HuH-7.5 (cell line): ENCODE measurements at places on chromosomes 2 and 18.
A peak's percentile ranks its signal among the peaks of the same experiment; 100 is the strongest.

DNA sequence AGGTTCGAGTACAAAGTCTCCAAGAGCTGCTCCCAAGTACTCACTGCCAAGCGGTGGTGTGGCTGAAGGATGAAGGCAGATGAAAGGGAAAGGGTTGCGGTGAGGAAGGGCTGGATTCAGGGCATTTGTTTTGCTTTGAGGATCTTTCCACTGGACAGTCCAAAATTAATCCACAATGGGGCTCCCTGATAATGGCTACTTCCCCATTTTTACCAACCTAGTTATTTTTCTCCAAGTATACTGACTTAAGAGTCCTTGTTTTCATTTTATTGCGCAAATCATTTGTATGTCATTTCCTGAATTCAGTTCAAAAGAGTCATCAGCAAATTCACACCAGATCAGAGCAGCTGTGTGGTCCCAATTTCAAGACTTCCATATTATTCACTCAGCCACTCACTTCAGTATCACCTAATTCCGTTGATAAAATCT, 464 bp upstream of the SESTD1 start:
- peak; percentile 23 for DNase-seq

- no peak for DNase-seq
Measured at GRCh38 chr2:210620456-210620855, 64.1 kb downstream of the CPS1 start.

DNA sequence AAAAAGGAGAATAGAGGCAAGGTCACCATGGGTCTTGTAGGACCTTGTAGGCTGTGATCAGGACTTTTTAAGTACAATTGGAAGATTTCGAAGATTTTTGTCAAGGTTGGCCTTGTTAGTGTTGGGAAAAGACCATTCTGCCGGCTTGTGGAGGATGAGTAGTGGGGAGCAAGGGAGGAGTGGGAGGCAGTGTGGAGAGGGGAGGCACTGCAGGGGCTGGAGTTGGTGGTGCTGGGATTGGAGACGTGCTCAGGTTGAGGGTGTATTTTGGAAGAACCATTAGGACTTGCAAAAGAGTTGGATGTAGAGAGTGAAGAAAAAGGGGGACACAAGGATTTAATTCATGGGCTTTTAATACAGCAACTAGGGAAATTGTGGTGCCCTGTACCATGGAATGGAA, 397.1 kb downstream of the TSN start:
- DNase-seq, result no peak

- DNase-seq, result no peak
Measured at GRCh38 chr2:230422149-230422548, 6.1 kb downstream of the SP100 start.

GRCh38 chr2:37858400-37858711, 66.7 kb upstream of the RMDN2 start:
- DNase-seq, result no peak

GRCh38 chr2:218228366-218229090, 11.5 kb downstream of the ARPC2 start:
- DNase-seq, result no peak

- no peak for DNase-seq
Measured at GRCh38 chr2:26534098-26534864, 56.4 kb upstream of the OTOF start.

DNA sequence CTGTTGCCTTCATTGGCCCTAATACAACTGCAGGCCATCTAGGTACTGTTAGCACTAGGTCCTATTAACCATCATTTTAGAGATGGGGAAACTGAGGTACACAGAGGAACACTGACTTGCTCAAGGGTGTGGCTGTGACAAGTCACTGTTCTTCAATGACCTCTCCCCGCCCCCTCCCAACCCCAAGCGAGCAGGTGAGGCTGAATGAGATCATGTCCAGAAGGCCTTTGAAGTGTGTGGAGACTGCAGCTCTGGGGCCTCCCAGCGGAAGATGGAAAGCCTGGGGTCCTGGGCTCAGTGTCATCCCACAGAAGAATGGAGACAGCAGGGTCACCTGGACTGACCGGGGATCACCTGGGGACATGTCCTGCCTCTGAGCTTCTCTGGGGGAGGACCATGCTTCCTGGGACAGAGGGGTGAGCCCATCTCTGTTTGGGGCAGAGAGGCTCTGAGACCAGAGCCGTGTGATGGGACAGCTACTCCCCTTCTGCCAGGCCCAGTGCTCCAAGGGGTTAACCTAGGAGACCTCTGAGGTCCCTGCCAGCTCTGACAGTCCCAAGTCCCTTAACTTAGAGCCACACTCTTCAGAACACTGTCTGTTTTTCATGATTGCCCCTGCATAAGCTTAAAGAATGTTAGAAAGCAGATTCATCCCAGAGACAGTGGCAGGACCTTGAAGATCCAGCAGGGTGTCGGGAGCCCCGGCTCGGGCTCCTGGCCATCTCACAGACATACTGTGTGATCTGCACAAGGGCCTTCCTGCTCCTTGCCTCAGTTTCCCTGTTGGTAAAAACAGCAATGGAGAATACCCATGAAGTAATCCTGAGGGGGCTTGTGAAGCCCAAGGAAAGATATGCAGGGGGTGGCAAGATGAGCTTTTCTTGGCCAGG, 16.7 kb upstream of the FOSL2 start:
- no peak for DNase-seq

- DNase-seq, result peak; percentile 37
Measured at GRCh38 chr18:23259701-23260681, 124.7 kb downstream of the CABLES1 start.

GRCh38 chr18:56959120-56959519, 187.8 kb upstream of the BOD1L2 start:
- no peak for DNase-seq

- no peak for DNase-seq
Measured at GRCh38 chr2:105454801-105455485, 56.1 kb upstream of the FHL2 start.

DNA sequence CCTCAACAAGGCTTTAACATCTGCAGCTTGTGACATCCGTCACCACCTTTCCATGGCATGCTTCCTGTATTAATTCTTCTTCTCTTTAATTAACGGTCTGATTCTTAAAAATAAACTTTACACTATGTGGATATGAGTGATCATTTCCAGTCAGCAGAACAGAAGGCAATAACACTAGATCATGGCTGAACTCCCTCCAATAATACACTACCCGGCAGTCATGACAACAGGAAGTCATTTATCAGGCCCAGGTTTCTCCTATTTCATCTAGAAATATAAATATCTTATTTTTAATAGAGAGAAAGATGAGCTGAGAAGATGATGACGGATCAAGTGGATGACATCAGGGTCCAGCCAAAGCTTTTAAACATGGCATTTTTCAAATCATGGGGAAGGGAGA, 792.2 kb downstream of the SLC4A3 start:
- no peak for DNase-seq

- DNase-seq, result peak; percentile 31
Measured at GRCh38 chr18:59900222-59901128, 679 bp downstream of the PMAIP1 start.

DNA sequence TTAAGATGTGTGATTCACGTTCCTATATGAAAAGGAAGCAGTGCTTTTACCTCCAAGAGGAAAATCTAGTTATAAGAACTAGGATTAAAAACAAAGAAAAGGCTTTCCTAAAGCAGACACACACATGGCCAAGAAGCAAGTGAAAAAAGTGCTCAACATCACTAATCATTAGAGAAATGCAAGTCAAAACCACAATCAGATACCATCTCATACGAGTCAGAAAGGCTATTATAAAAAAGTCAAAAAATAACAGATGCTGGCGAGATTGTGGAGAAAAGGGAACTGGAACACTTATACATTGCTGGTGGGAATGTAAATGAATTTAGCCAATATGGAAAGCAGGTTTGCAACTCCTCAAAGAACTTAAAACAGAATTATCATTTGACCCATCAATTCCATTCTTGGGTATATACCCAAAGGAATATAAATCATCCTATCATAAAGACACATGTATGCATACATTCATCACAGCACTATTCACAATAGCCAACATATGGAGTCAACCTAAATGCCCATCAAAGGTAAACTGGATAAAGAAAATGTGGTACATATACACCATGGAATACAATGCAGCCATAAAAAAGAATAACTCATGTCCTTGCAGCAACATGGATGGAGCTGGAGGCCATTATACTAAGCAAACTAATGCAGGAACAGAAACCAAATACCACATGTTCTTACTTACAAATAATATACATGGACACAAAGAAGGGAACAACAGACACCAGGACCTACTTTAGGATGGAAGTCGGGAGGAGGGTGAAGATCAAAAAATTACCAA, 285.3 kb downstream of the RAD51AP2 start:
- no peak for DNase-seq

GRCh38 chr18:32315881-32316280, 126.0 kb downstream of the MEP1B start:
- DNase-seq, result no peak

DNA sequence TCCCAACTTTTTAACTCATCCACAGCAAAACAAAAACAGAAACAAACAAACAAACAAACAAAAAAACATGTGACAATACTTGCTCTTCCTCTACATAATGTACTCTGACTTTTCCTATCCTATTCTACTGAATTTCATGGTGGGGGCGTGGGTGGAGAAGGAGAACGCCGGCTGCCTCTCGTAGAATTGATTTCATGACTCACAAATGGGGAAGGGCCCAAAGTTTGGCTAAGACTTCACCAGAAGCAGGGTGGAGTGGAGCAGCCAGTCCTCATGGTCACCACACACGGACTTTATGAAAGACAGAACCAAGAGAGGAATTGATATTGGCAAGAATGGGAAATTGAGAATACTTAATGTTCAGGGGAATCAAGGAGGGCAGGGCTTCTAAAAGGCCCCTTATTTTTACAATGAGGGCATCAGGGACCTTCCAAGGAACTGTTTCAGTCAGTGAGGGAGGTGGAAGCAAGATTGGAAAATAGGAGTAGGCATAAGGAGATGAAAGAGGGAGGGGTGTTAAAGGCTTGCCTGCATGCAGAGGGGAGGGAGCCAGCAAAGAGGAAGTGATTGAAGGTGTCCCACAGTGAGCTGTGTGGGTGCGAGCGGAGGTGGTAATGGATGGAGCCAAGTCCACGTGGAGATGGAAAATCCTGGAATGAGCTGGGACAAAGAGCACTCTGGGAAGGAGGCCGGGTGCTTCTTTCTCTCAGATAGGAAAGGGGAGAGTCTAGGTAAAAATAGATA, 27.9 kb downstream of the MARCHF4 start:
- DNase-seq, result no peak

GRCh38 chr2:72094701-72095100, 53.0 kb downstream of the CYP26B1 start:
- no peak for DNase-seq

- DNase-seq, result no peak
Measured at GRCh38 chr18:58231930-58232329, 187.9 kb downstream of the NEDD4L start.

DNA sequence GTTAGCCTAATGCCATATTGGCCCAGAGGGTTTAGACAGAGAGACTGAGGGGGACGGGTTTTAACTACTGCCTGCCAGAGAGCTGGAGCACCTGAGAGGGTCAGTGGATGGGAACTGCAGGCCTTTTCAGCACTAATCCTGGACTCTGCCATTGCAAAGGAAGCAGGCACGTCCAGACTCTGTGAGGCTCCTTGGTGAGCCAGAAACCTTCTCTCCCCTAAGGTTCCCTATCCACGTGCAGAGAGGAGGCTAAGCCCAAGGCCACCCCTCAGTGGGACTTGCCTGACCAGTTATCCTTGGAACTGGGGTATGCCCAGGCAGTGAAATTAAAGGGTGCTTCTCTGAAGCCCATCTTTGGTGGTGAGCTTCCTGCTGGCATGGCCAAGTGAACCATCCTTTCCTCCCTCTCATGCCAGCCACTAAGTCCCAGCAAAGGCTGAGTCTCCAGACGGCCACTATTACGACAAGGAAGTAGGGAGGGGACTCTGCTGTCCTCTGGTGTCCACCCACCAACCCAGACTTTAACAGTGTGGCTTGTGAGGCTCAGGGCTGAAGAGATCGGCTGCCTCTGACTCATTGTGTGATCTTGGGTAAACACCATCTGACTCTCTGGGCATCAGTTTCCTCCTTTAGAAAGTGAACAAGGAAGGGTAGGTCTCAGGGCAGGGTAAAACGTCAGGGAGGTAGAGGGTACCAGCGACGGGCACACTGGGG, 3.9 kb upstream of the MLPH start:
- DNase-seq, result no peak

GRCh38 chr2:112723547-112723940, 2.7 kb downstream of the NT5DC4 start:
- DNase-seq, result no peak

DNA sequence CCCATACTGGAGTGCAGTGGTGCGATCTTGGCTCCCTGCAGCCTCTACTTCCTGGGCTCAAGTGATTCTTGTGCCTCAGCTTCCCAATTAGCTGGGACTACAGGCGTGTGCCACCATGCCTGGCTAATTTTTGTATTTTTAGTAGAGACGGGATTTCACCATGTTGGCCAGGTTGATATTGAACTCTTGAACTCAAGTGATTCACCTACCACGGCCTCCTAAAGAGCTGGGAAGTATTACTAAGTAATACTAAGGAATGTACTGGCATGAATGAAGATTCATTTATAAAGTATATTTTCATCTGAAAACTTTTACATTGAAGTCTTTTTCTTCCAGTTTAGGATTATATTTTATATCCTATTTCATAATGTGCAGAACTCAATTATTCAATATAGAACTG, 38.1 kb downstream of the NUP35 start:
- no peak for DNase-seq

DNA sequence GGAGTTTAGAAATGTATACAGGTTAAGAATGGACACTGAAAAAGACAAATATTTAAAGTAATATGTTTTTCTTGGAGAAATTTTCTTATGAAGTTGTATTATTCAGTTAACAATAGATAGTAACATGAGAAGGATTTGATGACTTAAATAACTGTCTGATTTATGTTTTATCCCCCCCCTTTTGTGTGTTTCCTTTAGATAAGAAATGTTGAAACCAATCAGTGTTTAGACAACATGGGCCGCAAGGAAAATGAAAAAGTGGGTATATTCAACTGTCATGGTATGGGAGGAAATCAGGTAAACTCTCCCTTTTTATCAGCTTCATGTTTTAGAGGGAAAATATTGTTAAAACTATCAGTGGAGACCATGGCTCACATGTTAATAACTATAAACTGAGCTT, 289.7 kb upstream of the KCNJ3 start:
- DNase-seq, result no peak

- no peak for DNase-seq
Measured at GRCh38 chr2:190440113-190440512, 32.0 kb downstream of the MFSD6 start.
